Tongue (tissue), 3 donors: ENCODE measurements at places on chromosomes 5 and 9.

- no peak for DNase-seq
Observed at GRCh38 chr9:133257465-133257956, 17.5 kb downstream of the ABO start.

GRCh38 chr9:69785757-69786156, 25.9 kb upstream of the PTAR1 start:
- DNase-seq = peak; percentile 4

GRCh38 chr5:135447298-135447929, at the start of gene DCANP1:
Gene DCANP1, minus strand, starts transcription at chr5:135447348. Its CDS starts 240 bp downstream, at chr5:135447108.
- DNase-seq = no peak

DNA sequence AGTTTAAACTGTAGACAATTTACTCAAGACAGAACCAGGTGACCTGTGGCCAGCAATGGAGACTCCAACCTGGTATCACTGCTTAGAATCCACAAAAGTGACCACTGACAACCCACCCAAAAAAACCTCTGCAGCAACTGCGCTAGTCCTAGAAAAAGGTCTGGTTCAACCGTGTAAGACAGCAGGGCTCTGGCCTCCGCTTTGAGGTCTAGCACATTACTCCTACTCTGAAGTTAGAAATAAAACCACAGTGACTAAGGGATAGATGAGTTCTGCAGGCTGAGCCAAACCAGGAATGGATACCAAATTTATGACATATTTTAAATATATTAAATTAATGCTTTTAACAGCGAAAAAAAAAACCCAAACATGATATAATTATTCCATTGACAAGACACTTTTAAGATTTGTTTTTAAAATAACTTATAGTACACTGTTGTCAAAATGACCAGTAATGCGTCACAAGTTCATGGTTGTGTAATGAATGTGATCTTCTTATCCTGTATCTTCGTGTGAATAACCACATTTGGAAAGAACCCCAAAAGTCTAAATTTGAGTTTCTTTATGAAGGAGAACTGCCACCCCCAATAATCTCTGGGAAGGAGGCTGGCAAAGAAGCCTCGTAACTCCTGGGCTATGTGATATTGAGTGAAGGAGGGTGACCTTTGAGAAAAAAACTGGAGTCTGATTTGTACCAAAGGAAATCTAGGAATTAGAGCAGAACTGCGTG, 101.9 kb upstream of the SLC44A1 start:
- no peak for DNase-seq

- peak; percentile 16 for DNase-seq
Observed at GRCh38 chr5:54093861-54094260, 216.5 kb downstream of the ARL15 start.

DNA sequence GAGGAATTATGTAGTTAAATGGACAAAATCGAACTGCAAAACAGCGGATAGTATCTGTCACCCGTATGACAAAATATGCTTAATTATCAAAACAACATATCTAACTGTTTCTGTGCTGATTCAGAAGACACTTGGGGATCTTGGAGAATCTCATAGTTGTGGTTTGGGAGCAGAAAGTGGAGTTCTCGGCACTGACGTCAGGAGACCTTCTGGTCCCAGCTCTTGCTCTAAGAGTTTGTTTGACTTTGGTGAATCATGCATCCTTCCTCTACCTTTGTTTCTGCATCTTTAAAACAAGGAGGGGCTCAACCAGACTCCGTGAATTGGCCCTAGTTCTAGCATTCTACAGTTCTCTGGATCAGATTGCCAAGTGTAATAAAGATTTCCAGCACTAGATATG, 37.0 kb upstream of the TAF1L start:
- DNase-seq = no peak

DNA sequence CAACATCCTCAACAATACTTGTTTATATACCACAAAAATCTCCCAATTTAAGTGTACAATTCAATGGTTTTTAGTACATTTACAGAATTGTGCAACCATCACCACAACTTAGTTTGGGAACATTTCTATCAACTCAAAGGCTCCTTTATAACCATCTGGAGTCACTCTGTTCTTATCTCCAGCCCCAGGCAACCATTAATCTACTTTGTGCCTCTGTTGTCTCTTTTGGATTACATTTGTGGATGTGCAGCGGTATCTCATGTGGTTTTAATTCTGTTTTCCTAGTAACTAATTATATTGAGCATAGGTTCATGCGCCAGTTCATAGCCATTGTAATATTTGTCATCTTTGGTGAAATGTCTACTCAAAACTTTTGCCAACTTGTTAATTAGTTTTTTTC, 14.4 kb downstream of the ADAMTS19 start:
- DNase-seq = no peak

DNA sequence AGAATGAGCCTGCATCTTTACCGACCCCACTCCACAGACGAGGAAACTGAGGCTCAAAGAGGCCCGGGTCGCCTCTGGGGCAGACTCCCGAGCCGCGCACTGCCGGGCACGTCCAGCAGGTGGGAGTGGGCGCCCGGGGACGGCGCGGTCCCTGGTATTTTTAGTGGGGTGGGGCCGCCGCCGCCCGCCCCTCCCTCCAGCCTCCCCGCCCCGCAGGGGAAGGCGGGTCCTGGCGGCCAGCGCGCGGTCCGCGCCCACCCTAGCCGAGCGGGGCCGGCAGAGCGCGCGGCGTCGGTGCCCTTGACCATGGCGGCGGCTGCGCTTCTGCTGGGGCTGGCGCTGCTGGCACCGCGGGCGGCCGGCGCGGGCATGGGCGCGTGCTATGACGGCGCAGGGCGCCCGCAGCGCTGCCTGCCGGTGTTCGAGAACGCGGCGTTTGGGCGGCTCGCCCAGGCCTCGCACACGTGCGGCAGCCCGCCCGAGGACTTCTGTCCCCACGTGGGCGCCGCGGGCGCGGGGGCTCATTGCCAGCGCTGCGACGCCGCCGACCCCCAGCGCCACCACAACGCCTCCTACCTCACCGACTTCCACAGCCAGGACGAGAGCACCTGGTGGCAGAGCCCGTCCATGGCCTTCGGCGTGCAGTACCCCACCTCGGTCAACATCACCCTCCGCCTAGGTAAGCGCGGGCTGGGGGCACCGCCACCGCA, at the start of gene LAMC3:
TSS of gene LAMC3 (plus strand) at position 266 of the 710 bp plus-strand sequence. CDS start at position 307, 41 bp downstream.
- DNase-seq = peak; percentile 60

DNA sequence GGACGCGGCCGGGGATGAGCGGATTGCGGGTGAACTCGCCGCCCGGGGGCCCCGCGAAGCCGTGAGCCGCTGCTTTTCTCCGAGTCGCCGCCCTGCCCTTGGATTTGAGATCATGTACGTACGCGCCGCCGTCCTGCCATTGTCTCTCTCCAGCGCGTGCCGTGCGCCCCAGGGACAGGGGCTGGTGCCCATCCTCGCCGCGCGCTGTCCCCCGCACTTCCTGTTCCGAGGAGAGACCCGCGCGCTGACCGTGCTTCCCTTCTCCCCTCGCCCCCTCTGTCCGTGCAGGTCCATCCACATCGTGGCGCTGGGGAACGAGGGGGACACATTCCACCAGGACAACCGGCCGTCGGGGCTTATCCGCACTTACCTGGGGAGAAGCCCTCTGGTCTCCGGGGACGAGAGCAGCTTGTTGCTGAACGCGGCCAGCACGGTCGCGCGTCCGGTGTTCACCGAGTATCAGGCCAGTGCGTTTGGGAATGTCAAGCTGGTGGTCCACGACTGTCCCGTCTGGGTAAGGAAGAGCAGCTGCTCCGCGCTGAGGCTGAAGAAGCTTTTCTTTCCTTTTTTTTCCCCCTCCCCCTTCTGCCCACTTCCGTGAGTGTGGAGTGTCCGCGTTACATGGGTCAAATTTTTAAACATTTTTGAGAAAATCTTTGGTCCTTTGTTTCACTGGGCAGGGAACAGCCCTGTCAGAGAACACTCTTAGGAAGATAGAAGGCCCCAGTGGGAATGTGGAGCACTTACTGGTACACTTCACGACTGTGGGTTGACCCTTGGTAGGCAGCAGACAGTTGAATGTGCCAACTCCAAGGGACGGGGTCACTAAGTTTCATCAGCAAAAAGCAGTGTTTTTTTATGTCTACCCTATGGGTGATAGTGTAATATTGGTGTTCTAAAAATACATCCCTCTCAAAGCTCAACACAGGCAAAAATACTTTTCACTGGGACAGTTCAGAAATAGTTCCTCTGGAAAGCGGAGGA, 727 bp downstream of the RHOBTB3 start:
- DNase-seq = peak; percentile 72

GRCh38 chr5:42035526-42035925, 110.4 kb downstream of the FBXO4 start:
- peak; percentile 2 for DNase-seq

DNA sequence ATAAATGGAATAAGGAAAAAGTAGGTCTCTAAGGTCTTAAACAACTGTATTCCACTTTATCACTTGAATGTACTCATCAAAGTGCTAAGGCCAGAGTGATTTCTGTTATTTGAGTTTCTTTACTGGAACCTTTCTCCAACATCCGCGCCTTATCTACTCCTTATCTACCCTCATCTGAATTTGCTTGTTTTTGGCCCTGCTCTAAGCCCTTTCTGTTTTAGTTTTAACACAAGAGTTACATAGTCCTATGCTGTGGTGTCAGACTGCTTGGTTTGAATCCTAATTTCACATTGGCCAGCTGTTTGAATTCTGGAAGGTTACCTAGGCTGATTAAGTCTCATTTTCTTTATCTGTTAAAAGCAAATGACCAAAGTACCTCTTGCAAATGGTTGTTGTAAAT, 128.3 kb downstream of the PCSK5 start:
- DNase-seq = no peak

- no peak for DNase-seq
Observed at GRCh38 chr9:95815961-95816360, 59.5 kb upstream of the ERCC6L2 start.

DNA sequence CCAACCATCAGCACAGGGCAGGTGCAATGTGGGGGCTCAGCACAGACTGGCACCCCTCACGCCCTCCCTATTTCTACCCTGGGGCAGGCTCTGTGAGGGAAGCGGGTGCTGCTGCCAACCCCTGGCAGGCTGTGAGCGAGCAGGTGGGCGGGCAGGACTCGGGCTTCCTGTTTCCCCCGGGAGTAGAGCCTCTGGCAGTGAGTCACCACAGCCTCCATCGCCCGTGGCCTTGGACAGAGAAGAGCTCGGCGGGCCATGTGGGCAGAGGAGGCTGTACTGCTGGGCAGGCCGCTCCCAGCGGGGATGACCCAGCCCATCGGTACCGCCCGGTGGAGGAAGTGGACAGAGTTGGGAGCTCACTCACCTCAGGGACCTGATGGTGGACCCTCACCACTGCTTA, 16.6 kb downstream of the KCNT1 start:
- DNase-seq = no peak

- DNase-seq = peak; percentile 96
Observed at GRCh38 chr5:59768152-59769040, 125.1 kb downstream of the PDE4D start.

GRCh38 chr9:128771094-128771721, 519 bp downstream of the ZER1 start:
- no peak for DNase-seq

- DNase-seq = no peak
Observed at GRCh38 chr5:179275941-179276837, 69.1 kb downstream of the ADAMTS2 start.

- peak; percentile 53 for DNase-seq
Observed at GRCh38 chr5:172245703-172246125, 37.9 kb downstream of the UBTD2 start.

- DNase-seq = no peak
Observed at GRCh38 chr5:167908606-167909005, 382.8 kb upstream of the WWC1 start.

DNA sequence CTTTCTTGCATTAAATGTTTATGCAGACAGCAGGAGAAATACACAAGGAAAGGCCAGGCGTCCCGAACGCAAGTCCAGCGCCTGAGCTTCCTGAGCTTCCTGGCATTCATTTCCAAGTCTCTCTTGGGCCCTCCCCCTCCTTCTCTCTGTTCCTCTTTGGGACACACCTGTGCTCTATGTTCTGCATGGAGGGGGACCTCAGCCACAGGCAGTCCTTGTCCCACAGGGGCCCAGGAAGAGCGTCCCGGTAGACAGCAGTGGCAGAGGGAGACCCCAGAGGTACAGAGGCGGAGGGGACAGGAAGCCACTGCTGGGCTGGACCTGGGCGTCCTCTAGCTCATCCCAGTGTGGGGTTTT, 221.3 kb downstream of the C9orf50 start:
- DNase-seq = peak; percentile 43

DNA sequence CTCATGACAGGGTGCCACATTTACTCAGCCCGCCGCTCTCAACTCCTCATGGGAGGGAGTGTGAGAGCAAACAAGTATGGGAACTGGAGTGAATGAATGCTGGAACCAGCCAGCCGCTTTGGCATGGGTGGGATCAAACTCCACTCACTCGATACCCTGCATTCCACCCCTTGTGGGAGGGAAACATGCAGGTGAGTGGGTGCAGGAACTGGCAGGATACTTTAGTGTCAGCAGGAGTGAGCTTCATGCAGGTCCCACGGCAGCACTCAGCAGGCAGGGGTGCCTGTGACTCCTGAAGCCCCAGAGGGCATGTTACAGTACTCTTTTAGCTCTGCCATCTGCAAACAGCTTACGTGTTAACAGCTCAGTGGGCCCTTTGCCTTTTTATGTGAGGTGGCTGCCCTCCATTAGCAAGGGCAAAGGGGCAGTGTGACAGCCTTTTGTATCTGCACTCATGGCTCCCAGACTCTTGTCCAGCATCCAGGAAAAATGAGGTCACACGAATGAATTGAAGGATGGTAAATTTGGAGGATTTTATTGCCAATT, 433.2 kb upstream of the NMUR2 start:
- no peak for DNase-seq

DNA sequence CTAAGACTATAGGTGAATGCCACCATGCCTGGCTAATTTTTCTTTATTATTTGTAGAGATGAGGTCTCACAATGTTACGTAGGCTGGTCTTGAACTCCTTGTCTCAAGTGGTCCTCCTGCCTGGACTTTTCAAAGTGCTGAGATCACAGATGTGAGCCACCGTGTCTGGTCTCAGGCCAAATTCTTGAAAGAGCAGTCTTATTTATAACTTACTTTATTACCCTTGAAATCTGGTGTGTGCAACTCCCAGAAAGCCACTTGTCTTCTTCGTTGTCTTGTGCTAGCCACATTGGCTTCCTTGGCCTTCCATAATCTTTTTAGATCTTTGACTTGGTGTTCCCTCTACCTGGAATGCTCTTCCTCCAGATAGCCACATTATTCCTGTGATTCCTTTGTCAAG, 50.1 kb downstream of the CTNNA1 start:
- no peak for DNase-seq

DNA sequence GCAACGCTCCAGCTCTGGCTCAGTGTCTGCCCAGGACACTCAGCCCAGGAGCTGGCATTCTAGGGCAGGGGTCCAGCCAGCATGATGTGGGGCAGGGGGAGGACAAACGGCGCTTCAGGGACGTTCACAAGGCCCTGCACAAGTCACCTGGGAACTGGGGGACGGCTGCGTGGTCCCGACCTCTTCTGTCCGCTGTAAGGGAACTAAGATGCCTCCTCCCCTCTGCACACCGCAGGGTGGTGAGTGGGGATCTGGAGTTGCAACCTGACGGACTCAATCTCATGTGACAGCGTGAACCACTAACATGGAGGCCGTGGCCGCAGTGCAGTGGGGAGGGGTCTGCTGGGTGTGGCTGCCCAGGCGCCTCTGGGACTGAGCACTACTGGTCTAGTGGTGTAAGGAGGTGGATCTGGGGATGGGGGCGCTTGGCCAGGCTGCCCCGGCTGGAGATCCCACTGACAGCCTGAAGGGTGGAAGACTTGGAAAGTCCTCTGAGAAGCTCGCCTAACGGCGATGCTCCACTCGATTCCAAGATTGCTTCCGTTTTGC, 88.0 kb upstream of the RAPGEF1 start:
- DNase-seq = no peak
